ENCODE measurements at places on chromosomes 1 and 21.
A peak's percentile ranks its signal among the peaks of the same experiment; 100 is the strongest.

GRCh38 chr21:27555996-27556395 is 589.1 kb upstream of the ADAMTS5 start:
- no peak for DNase-seq

- DNase-seq: no peak
Measured at GRCh38 chr1:241586905-241587512, 53.2 kb downstream of the CHML start.

DNA sequence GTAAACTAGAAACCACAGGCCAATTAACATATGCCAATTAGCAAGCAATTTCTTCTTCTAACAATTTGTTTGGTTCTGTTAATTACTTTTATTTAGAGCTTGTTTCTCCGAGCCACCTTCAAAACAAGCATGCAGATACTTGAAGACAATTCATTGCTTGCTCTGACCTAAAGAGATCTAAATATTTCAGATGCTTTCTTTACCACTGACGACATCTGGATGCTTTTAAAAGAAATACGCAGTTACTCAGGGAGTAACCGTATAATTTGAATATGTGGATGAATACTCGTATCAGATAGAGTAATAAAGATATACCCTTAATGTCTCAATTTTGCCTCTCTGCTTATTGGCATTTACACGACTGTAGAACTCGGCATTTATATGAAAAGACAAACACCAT is 390.0 kb downstream of the DISC1 start:
- DNase-seq: no peak

- no peak for DNase-seq
Measured at GRCh38 chr1:149934356-149934755, 2.3 kb downstream of the MTMR11 start.

DNA sequence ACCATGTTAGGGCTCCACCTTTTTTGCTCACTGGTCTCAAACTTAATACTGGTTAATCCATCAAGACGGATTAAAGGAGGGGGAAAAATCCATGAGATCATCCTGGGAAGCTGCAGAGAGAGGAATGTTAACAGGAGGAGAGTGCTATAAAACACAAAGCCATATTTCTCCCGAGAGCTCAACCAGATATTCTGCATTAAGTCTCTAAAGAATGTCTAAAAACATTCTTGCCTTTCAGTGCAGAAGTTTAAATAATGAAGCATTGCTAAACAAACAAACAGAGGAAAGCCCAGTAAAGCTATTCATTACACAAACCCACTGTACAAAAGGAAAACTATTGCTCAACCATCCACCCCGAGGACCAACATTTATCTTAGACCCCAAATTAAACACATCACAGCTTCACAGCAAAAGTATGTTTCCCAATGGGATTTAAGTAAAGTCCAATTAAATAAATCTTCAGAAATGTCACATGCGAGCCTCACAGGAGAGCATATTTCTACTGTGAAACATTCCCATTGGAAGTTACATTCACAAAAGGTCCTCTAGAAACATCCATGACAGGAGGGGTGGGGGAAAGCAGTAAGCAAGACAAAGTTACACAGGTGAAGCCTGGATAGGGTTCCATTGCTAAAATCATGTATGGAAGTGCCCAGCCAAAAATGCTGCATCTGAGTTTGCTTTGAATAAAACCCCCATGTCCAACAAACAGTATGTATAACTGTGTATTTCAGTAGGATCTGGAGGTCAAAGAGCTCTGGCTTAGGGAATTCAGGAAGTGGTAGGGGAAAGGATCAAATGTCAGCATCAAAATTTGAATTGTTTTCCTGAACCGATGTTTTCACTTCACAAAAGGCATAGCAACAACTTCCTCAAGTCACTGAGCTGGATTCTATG is 23.3 kb downstream of the DUSP10 start:
- DNase-seq: no peak

DNA sequence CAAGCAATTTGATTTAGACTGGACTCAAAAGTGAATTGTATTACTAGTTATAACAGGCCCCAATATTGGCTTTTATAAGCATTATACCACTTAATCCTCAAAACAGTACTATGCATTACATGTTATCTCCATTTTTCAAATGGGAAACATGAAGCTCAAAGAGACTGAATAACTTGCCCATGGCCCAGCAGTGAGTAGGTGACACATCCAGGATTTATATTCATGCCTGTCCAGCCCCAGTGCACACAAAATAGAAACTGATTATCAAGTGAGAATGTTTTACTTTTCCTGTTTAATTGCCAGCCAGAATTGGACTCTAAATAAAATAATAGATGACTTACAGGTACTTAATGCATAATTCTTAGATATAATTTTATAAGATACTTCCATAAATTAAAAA is 82.9 kb downstream of the NIBAN1 start:
- no peak for DNase-seq

GRCh38 chr1:25727088-25727487 is 72.9 kb upstream of the SELENON start:
- no peak for DNase-seq

DNA sequence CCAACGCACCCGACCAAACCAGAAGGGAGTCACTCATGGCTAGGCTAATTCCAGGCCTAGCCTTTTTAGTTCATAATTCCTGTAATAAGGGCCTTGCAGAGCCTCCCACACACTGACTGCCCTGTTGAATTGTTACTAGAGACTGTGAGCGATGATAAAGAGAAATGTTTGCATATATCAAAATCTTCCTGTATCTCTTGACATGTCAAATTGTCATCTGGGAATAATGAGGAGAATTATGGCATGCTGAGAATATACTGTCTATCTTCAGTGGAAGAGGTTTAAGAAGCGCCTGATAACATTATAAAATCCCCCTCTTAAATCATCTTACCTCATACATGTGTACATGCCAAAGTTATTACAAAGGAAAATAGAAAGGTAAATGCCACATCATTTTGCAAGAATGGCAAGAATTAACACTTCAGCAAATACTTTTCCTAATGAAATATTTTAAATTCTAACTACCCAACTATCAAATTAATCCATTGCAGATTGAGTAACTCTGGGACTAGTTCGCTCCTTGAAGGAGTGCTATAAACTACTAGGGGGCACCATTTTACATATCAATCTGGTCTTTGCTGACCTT is 144.1 kb downstream of the CENPF start:
- DNase-seq: no peak

DNA sequence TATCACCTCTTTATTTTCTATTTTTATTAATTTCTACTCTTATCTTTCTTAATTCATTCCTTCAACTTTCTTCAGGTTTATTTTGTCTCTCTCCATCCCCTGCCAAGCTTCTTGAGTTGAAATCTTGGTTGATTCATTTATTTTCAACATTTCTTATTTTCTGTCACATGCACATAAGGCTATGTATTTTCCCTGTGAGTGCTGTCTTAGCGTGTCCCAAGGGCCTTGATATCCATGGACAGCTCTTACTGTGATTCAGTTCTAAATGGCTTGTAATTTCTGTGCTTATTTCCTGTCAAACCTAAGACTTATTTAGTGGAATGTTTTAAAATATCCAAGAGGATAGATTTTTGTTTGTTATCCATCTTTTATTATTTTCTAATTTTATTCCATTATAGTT is 36.8 kb upstream of the SCAF4 start:
- no peak for DNase-seq

GRCh38 chr1:30844631-30845030 is 63.9 kb downstream of the SDC3 start:
- no peak for DNase-seq

- peak; percentile 74 for DNase-seq
Measured at GRCh38 chr1:38005195-38006007, at the start of gene FHL3. FHL3 (minus strand) TSS chr1:38005514; CDS start chr1:37999412, 6,102 bp downstream.

DNA sequence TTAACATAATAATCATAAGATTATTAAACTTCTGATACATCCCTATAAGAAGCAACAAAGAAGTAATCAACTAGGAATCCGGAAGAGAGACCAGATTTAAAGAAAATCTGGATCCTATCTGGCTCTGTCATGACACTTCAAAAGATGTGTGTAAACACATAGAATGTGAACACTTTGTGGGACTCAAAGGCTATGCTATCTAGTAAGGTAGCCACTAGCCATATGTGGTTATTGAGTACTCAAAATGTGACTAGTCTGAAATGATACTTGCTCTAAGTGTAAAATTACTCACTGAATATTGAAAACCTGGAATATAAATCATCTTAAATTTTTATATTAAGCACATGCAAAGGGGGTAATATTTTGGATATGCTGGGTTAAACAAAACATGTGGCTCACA is 8.7 kb downstream of the FUBP1 start:
- no peak for DNase-seq

- DNase-seq: no peak
Measured at GRCh38 chr1:155850345-155850744, 6.7 kb downstream of the GON4L start.

- no peak for DNase-seq
Measured at GRCh38 chr1:208047975-208048374, 137.1 kb upstream of the CD34 start.

DNA sequence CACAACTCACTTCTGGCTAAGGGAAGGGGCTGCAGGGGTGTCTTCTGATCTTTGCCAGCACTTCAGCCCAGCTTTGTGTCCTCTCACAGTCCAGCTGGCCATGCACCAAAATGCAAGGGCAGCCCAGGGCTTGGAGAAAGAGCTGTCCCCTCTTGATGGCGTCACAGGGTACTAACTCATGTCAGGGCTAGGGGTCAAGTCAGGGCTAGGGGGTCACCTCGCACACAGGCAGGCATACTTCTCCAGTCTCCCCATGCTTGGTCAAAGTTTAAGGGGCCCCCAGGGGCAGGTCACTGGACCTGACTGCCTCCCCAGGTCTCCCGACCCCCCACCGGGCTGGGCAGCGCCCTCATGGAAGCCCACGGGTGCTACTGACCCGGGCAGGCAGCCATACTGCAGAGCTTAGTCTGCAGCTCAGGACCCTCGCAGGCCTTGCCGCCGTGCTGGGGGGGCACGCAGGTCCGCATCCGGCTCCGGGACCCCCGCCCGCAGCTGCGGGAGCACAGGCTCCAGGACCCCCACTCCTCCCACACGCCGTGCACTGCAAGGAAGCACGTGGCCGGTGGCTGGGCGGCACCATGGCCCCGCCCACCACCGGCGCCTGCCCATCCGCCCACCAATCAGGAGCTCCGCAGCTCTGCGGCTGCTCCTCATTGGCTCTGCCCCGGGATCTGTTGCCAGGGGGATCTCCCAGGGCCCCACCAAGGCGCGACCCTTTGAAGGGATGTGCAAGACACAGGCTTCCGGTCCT is 21.5 kb downstream of the ADGRB2 start:
- no peak for DNase-seq

- no peak for DNase-seq
Measured at GRCh38 chr1:88982055-88982454, 10.4 kb downstream of the KYAT3 start.

GRCh38 chr1:51293898-51294515 is 36.4 kb downstream of the TTC39A start:
- DNase-seq: peak; percentile 7

DNA sequence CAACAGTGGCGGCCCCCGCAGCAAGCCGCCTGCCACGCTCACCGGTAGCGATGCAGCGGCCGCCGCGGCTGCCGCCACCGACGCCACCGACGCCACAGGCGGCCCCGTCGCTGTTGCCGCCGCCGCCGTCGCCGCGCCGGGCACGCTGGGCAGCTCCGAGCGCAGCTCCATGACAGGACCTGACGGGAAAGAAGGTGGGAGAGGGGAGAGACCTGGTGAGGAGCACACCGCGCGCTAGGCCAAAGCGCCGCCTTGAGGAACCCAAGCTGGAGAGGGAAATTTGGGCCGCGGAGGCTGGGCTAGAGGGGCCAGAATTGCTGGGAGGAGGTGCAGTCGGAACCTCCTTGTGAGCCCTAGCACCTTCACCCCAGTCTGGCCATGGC is 1.9 kb downstream of the DMRTA2 start:
- no peak for DNase-seq

DNA sequence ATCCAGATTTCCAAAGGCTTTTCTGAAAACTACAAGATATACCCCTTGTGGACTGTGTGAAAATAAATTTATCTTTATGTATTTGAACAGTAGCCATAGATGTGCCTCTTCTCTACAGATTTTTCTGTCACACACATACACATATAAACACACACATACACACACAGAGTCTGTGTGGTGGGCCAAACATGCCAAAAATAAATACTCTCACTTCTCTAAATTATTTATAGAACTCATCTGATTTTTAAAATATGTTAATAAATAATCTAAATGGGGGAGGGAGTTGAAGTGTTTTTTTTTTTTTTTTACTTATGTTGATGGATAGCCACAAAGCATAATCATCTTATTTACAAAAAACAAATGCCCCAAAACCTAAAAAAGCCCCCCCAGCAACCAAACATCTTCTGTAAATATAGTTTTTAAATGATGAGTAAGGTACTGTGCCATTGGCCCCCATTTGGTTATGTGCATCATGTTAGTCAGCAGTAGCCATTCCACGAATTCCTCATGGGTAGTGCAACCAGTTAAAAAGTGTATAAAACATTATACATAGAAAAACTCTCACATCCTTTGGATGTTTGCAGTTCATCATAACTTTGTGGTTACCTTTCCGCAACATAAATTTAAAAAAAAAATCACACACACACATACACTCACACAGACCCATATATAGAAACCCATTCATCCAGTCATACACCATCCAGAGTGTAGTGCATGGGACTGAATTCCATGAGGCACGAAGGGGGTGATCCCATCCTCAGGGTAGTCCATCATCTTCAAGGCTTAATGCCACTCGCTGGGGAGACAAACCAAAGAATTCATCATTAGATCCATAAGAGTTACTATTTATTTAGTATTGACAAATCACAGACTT is 8.2 kb upstream of the MAGOH start:
- no peak for DNase-seq

DNA sequence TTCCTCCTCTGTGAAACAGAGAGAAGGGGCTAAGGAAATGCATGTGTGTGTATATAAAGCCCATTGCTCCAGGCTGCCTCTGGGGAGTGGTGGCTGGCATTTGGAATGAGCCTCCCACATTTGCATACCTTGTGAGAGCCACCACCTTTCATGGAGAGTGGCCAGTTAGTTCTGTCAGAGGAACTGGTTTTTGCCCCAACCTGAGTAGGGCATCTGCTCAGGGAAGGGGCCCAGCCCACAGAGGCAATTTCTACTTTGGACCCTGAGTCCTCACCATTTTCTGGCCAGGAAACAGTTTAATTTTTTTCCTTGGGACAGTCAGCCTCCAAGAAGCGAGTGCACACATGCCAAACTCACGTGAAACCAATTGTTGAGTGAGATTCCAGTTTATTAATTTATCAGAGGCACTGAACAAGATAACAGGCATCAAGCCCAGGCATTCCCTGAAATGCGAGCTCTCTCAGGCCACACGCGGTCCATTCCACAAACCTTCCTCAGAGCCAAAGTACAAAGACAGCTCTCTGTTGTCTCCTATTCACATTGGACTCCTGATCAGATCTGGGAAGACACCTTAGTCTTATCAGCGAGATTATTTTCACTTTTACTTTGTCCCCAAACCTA is 1.0 kb upstream of the SLC6A9 start:
- no peak for DNase-seq
